Heart left ventricle (tissue), 16 donors: ENCODE measurements at places on chromosomes 12 and 14. TPM values are rescaled to one million over a fixed set of nuclear protein-coding genes. Genes with fewer than 3 reads are reported as not detected.

JPH4 gene
- 0.10 TPM for total RNA-seq

KRT6C gene
- total RNA-seq, result not detected

C14orf132 gene
- 1.8 TPM for total RNA-seq

KRT77 gene
- total RNA-seq, result not detected

DNA sequence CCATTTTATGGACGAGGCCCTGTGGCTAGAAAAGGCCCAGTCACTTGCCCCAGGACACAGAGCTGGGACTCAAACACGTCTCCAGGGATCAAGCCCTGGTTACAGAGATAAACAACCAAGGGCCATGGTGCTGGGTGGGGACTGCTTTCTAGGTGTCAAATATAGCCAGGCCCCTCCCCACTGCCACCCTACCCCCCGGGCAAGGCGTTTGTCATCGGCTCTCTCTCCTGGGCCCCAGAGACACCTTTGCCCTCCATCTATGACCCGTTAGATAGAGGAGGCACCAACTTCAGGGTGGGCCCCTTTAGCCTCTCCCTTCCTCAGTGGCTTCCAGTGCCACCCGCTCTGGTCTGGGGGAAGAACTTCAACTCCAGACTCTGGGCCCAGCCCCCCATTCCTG, 18.0 kb downstream of the LTBP2 start:
- DNase-seq, result no peak

DNA sequence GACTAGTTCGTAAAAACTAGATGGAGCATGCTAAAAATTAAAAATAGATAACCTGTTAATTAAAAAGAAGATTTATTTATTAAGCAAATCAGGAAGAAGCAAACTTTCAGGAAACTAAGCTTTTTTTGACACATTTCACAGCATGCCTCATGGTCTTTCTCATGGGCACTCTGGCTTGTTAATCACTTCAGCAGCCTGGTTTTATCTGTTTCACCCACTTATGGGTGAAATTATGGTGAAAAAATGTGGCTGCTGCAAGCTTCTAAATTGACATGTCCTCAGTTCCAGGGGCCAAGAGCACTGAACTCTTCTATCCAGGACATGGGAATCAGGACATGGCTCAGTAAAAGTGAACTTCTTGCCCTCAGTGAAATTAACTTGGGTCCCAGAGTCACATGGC, 468.6 kb upstream of the SYT1 start:
- DNase-seq, result no peak

DNA sequence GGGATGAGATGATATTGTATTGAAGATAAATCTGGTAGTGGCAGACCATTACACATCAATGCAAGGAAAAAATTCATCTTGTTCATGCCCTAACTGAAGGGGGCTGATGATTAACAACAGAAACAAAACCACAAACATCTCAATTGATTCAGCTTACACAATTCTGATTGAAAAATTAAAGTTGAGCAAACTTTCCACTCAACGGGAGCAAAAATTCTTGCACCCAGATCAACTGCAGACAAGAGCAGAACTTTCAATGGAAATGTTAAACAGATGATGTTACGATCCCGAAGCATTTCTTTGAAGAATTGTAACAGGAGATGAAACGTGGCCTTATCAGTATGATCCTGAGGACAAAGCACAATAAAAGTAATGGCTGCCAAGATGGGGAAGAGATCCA, 172.4 kb upstream of the SOX5 start:
- no peak for DNase-seq

- no peak for DNase-seq
These were observed 304.2 kb upstream of the AMIGO2 start for GRCh38 chr12:47383942-47384341.

DNA sequence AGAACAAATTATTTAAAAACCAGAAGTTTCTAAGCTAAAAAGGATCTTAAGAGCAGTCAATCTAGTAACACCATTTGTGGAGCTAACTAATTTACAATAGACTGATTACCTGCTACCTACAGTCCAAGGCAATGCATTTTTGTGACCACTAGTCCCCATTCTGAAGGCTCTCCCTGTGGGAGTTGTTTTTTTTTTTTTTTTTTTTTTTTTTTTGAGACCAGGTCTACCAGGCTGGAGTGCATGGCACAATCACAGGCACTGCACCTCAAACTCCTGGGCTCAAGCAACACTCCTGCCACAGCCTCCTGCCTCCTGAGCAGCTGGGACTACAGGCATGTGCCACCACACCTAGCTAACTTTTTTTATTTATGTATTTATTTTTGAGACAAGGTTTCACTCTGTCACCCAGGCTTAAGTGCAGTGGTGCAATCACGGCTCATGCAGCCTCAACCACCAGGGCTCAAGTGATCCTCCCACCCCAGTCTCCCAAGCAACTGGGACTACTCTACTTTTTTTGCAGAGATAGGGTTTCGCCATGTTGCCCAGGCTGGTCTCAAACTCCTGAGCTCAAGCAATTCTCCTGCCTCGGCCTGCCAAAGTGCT, 3.9 kb downstream of the GNPTAB start:
- no peak for DNase-seq

GRCh38 chr12:19597167-19598026, 158.1 kb downstream of the AEBP2 start:
- DNase-seq, result no peak

GRCh38 chr12:79945433-79945832, 10.5 kb upstream of the PPP1R12A start:
- DNase-seq, result no peak

DNA sequence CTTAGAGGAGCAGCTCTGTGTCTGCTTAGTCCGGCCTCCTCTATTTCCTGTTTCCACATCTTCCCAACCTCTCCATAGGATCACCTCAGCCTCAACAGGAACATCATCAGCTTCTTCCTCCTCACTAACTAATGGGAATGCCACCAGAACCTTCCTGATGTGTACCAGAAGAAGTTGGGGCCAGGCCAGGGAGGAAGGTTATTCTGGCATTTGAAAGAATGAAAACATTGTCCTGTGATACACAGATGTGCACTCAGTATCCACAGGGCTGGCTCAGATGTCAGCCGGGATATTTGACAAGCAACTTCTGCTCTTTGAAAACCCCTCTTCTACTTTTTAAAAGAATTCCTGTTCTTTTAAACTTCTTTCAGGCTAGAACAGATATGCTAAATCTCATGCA, 63.6 kb downstream of the TMEM30B start:
- DNase-seq, result no peak
